NCI-H526 (cell line): ENCODE measurements at places on chromosomes 7 and 10.

DNA sequence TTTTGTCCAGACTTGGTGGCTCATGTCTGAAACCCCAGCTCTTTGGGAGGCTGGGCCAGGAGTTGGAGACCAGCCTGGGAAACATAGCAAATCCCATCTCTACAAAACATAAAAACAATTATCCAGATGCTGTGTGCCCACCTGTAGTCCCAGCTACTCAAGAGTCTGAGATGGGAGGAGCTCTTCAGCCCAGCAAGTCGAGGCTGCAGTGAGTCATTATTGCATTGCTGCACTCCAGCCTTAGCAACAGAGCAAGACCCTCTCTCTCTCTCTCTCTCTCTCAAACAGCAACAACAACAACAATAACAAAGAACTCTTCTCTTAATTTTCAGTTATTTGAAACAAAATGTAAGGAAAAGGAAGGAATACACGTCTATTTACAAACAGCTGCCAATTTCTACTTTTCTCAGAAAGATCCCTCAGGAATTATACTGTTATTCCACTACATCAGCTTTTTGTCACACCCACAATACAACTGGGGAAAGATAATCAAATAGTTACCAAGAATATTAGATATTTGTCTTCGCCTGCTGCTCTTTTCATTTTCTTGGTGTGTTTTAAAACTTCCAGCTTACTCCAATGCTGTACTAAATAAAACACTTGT, 5.1 kb upstream of the TSPAN12 start:
- no peak for DNase-seq

DNA sequence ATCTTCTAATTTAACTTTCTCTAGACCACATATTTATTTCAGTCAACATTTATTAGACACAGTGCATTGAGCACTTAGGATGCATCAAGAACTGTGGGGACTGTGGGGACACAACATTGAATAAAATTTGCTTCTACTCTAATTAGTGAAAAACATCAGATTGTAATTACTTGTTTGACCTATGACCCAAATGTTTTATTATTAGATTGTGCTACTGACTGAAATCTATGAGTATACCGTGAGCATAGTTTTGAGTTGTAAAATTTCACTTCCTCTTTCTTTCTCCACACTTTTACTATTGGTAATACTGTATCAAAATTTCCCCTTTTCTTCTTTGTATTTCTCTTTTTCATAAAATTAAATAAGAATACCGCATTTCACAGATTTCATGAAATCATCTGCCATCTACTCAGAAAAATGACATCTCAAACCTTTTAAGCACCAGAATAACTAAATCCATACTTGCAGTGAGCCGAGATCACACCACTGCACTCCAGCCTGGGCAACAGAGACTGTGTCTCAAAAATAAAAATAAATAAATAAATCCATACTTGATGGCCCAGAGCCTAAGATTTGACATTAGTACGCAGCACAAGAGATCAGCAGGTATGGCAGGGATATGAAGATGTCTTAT, 25.4 kb upstream of the INPP5F start:
- DNase-seq, result no peak

- no peak for DNase-seq
Measured at GRCh38 chr7:101518336-101518735, 110.8 kb downstream of the MYL10 start.

- DNase-seq, result no peak
Measured at GRCh38 chr10:52956461-52956860, 183.9 kb upstream of the MBL2 start.

GRCh38 chr7:140197218-140197890, 20.6 kb upstream of the KDM7A start:
- DNase-seq, result no peak

DNA sequence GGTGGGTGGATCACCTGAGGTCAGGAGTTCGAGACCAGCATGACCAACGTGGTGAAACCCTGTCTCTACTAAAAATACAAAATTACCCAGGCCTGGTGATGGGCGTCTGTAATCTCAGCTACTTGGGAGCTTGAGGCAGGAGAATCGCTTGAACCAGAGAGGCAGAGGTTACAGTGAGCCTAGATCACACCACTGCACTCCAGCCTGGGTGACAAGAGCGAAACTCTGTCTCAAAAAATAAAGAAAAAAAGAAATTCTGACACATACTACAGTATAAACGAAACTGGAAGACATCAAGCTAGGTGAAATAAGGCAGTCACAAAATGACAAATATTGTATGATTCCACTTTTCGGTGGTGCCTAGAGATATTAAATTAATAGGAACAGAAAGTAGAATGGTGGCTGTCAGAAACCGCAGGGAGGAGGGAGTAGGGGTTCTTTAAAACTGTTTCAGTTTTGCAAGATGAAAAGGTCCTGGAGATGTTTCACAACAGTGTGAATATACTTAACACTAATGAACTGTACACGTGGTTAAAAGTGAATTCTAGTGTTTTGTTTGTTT, 23.2 kb downstream of the PILRA start:
- DNase-seq, result no peak

GRCh38 chr10:3010334-3010733, 57.0 kb upstream of the PFKP start:
- DNase-seq, result no peak

- no peak for DNase-seq
Measured at GRCh38 chr7:143931739-143932138, 3.3 kb upstream of the OR2F2 start.

GRCh38 chr10:96579133-96579532, 7.7 kb downstream of the TM9SF3 start:
- no peak for DNase-seq

DNA sequence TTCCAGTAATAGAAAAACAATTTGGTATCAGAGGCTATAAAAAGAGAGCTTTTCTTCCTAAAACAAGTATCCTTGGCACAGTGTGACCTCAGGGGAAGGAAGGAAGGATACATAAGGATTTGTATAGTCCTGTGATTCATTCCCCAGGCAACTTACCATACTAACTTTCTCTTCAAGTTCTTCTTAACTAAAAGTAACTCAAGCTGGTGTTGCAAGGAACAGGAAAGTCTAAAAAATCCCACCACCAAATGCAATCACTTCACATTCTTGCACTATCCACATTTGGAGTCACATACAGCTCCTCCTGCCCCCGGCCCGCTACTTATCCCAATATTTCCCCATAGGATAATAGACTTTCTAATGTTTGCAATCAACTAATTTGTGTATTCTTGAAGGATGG, 84.8 kb downstream of the PRKAG2 start:
- DNase-seq, result no peak

DNA sequence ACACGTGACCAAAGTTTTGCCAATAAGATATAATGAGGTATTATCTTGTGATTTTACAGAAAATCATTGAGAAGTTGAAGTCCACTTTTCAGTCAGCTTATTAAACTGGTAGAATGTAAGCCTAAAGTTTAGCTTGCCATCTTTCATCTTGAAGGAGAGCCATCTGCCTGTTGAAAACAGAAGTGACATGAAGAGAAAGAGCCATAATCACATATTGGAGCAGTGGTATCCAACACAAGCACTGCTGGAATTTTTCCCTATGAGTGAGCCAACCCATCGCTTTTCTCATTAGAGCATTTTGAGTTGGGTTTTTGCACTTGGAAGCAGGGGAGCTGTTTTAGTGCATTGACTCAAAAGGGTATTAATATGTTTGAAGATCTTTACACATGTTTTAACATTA, 117.6 kb upstream of the FERD3L start:
- no peak for DNase-seq

- DNase-seq, result no peak
Measured at GRCh38 chr10:2108496-2108895, 371.2 kb upstream of the ADARB2 start.

DNA sequence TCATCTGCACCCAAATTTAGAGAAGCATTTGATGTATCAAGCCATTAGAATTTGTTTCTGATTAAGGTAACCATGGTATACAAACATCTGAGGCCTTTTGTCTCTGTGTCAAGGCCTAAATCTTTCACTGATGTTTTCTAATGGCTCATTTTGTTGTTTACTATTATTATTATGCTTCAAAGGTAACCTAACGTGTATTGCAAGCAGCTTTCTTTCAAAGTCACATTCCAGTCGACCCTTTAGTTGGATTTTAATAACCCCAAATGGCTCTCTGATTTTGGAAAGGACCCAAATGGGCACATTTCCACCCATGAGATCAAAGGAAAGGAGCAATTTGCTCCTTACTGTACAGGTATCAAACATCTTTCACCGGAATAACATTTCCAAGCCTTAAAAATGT, 46.7 kb upstream of the WNT16 start:
- DNase-seq, result no peak

DNA sequence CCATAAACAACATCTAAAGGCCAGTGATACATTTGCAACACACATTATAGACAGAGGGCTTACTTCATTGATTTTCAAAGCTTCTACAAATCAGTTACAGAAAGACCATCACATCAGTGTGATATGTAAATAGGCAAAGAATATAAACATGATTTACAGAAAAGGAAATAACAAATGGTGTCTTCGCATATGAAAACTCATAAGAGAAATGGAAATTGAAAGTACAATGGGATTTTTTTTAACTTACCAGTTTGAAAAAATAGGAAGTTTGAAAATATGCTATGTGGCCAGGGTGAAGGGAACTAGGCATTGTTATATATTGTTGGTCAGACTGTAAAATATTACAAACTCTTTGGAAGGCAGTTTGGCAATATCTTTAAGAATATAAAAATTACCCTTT, 27.3 kb downstream of the SEC23IP start:
- no peak for DNase-seq

- no peak for DNase-seq
Measured at GRCh38 chr10:130553826-130554225, 417.6 kb downstream of the GLRX3 start.

DNA sequence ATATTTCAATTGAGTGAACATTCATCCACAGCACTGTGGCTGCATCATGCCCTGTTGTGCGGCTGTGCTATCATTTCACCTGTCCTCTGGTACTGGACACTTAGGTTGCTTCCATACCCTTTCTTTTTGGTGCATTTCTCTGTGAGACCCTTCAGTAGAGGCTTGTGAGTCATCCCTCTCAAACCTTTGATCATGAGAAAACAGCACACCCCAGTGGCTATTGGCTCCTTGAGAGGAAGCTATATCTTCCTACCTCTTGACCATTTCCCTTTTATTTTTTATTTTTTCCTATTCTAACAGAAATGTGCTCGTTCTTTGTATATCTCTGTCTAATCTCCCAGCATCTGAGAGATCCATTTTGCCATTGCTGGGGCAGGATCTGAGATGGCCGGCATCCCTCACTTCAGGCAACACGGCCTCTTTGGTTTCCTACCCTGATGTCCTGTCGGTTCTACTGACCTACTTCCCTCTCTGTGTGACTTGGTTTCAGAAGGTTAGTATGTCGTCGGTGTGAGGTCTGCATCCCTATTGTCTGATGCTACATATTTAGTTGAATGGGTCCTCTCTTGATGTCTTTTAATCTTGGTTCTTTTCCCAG, 23.8 kb upstream of the PIK3AP1 start:
- DNase-seq, result no peak

DNA sequence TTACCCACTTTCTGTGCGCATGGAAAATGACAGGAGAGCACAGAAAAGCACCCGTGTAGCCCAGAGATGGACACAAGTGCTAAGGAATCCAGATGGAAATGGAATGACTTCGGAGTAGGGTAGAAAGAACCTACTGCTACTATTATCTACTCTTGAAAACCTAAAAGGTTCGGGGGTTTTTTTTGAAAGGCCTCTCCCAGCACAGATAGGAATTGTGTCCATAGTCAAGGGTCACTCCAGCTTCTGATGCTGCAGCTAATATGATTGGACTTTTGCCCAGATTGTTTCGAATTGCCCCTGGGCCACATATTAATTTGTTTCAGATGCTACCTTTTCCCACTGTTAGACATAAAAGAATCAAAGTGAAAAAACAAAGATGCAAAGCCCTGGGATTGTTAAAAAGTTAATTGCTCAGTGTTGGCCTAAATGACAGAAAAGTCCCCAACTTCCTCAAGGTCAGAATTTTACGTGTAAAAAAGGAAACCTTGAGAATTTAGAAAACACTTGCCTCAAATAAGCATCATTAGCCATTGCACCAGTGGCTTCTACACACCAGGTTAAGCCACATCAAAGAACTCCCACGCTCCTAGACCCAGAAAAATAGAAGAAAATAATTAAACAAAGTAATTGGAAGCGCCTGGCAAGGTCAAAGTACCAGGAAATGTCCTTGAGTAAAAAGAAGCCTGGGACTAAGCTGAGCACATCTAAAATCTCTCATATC, 40.8 kb upstream of the INSIG1 start:
- DNase-seq, result no peak

GRCh38 chr7:137975768-137976167, 26.1 kb downstream of the CREB3L2 start:
- no peak for DNase-seq

DNA sequence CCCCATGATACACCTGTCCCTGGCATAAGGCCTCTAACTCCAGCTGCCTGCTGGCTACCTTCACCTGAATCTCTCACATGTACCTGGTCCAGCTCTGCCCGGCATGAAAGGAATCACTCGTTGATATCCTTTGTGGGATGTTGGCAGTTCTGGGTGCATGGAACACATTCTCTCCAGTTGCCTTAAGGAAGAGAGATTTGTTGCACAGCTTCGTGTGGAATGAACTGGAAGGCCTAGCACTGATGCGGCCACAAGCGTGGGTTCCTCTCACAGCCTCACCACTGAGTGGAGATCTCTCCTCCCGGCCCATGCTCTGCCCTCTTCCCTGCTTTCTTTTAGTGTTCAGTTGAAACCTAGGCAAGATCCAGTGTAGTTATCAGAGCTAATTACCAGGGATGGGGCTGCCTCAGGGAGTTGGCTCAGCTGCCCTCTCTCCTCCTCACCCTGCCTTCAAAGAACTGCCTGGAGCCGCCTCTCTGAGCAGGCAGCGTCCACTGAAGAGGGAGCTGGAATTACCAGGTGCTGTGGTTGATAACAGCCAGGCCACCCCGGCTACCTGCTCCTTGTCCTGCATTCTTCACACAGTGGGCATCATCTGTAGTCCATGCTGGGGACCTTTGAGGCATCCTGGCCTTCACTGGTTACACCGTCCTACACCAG, 194.3 kb downstream of the CCDC3 start:
- DNase-seq, result no peak

DNA sequence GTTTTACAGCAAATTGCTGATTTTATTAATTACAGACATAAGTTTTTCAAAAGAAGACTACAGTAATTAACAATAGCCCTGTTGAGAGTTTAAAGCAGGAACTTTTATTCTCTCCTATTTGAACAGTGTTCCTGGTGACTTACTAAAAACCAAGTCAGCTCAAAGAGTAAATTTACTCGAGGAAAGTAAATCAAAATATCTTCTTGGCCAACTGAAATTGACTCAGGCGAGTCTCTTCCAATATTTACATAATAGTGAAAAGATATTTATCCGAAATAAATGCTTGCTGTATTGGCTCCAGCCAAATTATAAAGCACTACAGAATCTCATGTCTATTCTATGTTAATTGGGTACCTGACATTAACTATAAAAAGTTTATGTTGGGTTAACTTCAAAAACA, 13.2 kb downstream of the CYTH3 start:
- no peak for DNase-seq

- DNase-seq, result no peak
Measured at GRCh38 chr7:133530682-133531081, 277.8 kb downstream of the EXOC4 start.

GRCh38 chr10:12337453-12338372, 11.6 kb upstream of the CAMK1D start:
- DNase-seq, result no peak

- DNase-seq, result no peak
Measured at GRCh38 chr7:150397346-150398107, 18.4 kb downstream of the ZNF775 start.
